Stimulated activated CD4-positive, alpha-beta T cell treated with anti-CD3 and anti-CD28 coated beads, Interleukin-1b, Interleukin-23, amount 100 ng/mL, for 1 hour (primary cell): ENCODE measurements at places on chromosomes 2 and 18.

- no peak for DNase-seq
These were observed 54.2 kb downstream of the ZCCHC2 start for GRCh38 chr18:62576845-62577512.

DNA sequence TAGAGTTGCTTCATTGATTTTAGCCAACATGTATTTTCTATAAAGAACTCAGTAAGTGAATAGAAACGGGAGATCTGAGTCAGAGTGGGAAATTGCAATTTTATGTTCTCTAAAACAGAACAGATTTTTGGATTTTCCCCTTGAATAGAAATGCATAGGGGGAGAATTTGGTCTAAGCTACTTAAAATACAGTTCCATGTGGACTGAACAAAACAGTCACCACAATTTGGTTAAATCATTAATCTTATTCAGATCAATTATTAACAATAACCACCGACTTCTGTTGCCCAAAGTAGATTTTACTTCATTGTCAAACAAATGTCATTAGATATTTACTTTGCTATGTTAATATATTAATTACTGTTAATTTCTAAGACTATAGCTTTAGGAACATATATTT lies 107.7 kb downstream of the SCG2 start:
- no peak for DNase-seq

DNA sequence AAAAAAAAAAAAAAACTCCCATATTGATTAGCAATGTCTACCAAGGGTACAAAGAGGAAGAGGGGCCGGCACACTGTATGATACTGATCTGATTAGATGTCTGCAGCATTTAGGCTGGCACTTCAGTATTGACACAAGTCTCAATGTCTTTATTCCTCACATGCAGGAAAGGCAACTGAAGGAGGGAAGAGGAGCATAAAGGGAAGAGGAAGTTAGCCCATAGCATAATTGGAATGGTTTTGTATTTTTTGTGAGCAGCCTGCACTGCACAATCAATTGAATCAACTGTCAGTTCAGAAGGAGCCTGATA lies 79.0 kb downstream of the DNER start:
- DNase-seq, result no peak

DNA sequence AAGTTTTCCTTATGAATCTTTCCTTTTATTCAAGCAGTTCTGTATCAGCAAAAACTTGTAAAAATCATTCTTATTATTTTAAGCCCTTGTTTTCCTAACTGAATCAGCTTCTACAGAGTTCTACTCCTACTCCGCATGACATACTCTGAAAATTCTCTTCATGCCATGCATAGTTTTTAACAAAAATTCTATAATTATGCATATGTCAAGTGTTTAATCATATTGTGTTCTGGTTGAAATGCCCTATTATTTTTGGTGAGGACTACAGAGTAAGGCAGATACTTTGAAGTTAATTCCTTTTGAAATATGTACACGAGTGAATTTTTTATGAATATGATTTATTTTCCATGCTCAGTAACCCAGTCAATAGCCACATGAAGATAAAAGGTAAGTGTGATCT lies 28.8 kb downstream of the ANKRD30B start:
- no peak for DNase-seq

DNA sequence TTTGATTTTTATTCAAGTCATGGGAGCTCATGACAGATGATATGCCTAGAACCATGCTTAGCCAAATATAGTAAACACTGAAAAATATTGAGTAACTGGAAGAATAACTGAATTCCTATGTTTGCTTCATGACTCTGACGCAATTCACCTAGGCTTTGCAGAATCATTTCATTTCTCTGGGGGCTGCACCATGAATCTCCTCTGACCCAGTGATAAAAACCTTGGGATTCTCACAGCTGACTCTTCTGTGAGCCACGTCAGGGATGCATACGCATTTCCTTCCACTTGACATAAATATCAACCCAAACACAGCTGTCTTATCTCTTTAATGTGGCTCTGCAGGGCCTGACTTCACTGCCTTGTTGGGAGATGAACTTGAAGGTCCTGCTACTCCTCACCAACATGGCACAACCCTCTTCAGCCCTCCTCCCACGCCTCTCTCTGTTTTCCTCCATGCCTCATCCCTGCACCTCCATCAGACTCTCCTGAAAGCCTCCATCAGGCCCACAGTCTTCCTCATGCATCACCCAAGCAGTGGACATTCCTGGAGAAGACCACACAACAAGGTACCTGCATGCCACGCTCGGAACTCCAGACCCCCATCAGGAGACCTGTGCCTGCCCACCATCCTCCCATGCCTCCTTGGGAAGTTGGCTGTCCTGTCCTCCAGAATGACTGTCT lies 29.8 kb downstream of the COL6A3 start:
- DNase-seq, result no peak

- DNase-seq, result no peak
These were observed 21.5 kb upstream of the PELI1 start for GRCh38 chr2:64165706-64166105.

DNA sequence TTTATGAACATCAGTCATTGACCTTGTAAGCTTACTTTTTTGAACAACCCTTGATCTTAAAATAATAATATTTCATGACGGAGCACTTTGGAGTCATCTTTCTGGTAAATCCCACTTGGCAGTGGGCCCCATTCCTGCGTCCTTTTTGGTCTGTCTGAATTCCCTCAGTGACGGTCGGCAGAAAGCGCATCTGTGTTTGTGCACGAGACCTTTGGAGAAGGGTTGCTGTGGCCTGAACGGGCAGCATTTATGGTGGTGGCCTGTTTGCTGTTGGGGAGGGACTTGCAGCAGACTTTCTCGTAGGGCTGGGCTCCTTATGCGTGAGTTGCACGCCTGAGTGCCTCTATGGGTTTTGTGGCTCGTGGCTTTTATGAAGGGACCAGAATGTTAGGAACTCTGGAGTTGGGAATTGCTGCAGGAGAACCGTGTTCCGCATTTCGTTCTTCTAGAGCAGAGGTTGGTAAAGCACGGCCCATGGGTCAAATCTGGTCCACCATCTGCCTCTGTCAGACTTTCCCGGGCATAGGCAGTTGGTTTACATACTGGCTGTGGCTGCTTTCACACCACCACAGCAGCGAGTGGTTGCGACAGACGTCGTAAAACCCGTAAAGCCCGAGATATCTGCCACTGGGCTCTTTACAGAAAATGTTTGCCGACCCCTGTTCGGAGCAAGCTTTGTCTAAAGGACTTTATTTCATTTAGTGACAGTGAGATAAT lies 30.8 kb downstream of the LPIN1 start:
- no peak for DNase-seq

DNA sequence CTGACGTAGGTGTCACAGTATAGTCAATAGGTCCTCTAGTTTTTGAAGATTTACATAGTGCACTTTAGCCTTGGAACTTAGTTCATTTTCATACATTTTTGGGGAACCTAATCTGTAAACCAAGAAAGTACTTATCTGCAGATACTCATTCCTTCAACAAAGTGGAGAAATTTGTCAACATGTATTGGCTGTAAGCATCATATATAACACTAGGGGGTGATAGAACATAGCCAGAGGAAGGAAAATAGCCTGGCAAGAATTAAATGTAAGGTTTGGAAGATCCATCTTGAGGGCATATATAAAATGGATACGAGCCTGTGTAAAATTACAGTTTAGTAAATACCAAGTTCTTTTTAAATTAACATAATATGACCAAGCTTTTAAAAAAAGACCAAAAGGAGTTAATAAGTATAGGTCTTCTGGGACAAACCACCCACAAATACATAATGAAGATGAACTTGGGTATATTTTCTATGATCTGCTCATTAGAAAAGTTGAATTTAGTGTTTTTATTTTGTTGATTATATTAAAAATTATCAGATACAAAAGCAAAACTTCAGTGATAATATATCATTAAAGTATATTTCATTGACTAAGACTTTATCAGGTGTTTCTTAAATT lies 18.2 kb downstream of the RPL37A start:
- DNase-seq, result no peak

GRCh38 chr2:17043173-17043572 lies 377.5 kb upstream of the CYRIA start:
- DNase-seq, result no peak

DNA sequence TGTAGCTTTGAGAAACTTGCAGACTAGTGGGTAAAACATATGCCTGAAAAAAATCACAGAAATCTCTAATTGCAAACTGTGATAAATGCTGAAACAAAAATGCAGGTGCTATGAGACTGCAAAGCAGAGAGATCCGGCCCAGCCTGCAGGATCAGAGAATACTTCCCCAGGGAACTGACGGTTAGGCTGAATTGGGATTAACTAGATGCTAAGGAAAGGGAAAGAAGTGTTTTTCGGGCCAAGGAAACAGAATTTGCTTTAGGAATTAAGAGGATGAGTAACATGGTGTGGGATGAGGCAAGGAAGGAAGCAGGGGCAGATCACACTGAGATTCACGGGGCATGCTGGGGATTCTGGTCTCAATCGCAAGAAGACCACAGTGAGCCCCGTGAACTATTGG lies 71.5 kb downstream of the OSBPL6 start:
- no peak for DNase-seq

DNA sequence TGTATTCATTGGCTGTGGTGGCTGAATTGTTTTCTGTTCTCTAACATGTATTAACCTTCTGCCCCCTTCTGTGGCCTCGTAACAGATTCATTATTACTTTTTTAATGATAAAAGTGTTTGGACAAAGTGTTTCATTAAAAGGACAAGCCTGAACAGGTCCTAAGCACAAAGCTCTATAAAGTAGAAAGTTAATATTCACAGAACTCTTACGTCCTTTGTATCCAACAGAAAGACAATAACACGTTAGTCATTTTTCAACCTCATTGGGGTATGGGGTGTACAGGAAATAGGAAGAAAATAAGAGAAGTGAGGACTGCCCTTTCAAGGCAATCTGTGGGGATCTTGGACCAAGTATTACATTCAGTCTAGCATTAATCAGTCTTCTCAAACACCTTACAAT lies 105.5 kb upstream of the RGPD4 start:
- DNase-seq, result no peak

DNA sequence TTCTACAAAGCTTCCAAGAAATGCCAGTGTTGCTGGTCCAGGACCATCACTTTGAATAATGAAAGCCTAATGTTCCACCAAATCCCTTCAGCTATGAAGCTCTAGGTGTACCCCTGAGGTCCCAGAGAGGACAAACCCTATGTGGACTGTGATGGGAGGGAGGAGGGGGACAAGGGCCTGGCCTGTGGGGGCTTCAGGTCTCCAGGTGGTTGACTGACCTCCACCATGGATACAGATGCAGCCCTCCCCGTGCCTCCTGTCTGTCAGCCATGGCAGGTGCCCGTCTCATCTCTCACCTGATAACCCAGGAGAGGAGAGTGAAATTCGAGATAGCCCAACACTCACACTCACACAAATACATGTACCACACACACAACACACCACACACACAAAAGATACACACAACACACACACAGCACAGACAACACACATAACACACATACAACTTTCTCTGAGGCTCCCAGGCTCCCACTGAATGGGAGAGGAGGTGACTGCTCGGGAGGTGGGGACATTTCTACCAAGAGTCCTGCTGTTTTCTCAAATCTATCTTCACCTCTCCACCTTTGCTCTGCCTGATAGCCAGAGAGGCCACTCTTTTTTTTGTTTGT lies 12.8 kb upstream of the RHOB start:
- DNase-seq, result no peak

DNA sequence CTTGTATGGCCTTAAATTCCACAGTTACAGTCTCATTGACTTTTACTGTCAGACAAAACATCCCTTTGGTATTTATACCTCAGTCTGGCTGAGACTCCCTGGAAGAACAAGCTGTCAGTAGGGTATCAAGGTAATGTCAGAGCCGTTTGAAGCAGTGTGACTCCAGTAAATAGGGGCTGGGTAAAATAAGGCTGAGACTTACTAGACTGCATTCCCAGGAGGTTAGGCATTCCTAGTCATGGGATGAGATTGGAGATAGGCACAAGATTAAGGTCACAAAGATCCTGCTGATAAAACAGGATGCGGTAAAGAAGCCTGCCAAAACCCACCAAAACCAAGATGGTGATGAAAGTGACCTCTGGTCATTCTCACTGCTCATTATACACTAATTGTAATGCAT lies 219.5 kb upstream of the SKOR2 start:
- DNase-seq, result no peak

DNA sequence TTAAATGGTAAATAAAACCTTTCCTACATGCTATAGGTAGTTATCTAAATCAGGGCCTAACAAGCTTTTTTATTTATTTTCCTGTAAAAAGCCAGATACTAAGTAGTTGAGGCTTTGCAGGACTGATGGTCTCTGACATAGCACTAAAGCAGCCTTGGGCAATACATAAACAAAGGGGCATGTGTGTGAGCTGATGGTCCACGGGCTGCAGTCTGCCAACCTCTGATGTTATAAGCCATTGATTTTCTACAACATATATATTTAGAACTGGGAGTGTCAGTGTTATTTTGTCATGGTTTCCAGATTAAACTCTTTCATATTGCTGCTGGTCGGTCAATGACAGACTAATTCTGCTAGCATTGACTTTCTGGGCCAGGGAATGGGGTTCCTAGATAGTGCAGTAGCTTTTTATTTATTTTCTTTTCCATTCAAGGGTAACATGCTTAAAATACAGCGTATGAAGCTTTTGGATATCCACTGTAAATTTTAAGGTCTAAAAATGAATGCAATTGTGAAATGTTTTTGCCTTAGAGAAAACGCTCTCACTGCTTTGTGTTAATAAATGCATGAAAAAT lies 134.0 kb downstream of the NEDD4L start:
- DNase-seq, result no peak

- DNase-seq, result no peak
These were observed 119.9 kb downstream of the COPS8 start for GRCh38 chr2:237205561-237205971.

- no peak for DNase-seq
These were observed 418.3 kb upstream of the RAB12 start for GRCh38 chr18:8190980-8191379.

GRCh38 chr2:156383798-156384197 lies 51.3 kb upstream of the NR4A2 start:
- no peak for DNase-seq

DNA sequence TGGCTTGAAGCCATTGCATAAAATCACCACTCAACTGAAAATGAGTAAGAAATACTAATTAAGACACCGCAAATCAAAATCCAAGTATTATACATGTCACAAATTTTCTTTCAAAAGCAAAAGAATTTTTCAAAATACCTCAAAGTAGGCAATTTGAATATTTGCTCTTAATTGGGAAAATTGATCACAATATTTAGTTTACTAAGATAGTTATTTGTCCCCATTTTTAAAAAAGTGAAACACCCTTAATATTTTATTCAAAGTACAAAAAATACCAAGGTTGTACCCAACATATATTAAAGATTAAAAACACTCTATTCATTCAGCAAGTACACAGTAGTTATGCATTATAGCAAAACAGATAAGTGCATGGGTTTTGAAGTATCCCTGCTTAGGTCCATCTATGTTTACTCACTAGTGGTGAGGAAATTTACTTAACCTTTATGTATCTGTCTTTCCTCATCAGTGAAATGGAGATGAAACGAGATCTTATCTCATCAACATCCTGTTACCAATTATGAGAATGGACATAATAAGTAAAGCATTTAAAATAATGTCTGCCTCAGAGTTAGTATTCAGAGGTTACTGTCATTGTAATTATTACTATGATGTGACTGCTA lies 35.1 kb downstream of the VPS54 start:
- DNase-seq, result no peak

- no peak for DNase-seq
These were observed 28.0 kb downstream of the KIF1A start for GRCh38 chr2:240791821-240792628.

GRCh38 chr2:16729335-16729734 lies 63.7 kb upstream of the CYRIA start:
- no peak for DNase-seq
